NCI-H524 (cell line): ENCODE measurements at places on chromosomes 7 and 10.
A peak's percentile ranks its signal among the peaks of the same experiment; 100 is the strongest.

GRCh38 chr7:27734583-27734982 is 5.4 kb upstream of the TAX1BP1 start:
- no peak for DNase-seq

DNA sequence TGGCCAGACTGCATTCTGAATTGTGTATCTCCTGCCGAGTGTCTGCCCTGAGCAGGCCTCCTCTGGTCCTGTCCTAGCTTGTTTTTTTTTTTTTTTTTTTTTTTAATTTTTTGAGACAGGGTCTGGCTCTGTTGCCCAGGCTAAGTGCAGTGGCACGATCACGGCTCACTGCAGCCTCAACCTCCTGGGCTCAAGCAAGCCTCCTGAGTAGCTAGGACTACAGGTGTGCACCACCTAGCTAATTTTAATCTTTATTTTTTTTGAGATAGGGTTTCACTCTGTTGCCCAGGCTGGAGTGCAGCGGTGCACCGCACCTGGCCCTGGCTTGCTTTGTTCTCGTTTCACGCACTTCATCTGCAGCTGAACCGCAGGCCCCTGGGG is 23.5 kb downstream of the COL26A1 start:
- no peak for DNase-seq

GRCh38 chr7:73353243-73353642 is 25.3 kb downstream of the FKBP6 start:
- no peak for DNase-seq

- DNase-seq: no peak
Observed at GRCh38 chr7:22727714-22728035, 675 bp downstream of the IL6 start.

- no peak for DNase-seq
Observed at GRCh38 chr10:105769248-105770184, 1128.4 kb downstream of the SORCS3 start.

- no peak for DNase-seq
Observed at GRCh38 chr7:69517985-69518704, 80.1 kb upstream of the AUTS2 start.

- DNase-seq: no peak
Observed at GRCh38 chr7:118368958-118369357, 144.5 kb downstream of the ANKRD7 start.

DNA sequence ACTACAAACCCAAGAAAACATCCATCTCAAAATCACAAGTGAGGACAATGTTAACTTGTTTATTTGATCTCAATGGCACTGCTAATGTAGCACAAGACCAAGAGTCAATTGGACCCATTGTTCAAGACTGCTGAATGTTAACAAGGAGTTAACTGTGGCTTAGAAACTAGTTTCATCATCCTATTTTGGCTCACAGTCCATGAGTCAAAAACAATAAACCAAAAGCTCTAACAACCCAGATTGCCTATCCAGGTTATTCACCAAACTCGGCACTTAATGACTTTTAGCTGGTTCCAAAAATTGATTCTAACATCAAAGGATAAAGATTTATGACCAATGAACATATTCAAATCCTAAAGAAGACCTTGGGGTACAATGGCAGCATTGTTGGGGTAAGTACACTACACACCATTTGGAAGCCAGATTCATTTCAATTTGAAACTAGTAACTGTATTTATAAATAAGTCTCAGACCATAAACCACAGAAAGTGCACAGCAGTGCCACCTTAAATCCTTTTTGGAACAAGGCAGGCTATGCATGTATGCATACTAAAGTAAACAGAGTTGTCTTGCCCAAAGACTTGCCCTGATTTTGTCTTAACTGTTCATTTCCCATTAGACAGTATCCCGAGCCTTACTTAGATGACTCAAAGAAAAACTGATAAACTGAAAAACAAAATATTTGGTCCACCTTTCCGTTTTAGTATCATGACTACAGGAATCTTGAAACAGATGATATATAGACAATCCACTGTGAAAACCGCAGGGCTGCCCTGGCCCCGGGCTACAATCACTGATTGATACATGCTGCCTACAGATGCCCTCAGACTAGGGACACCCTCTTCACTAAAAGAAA is 84.5 kb downstream of the SRPK2 start:
- DNase-seq: no peak

DNA sequence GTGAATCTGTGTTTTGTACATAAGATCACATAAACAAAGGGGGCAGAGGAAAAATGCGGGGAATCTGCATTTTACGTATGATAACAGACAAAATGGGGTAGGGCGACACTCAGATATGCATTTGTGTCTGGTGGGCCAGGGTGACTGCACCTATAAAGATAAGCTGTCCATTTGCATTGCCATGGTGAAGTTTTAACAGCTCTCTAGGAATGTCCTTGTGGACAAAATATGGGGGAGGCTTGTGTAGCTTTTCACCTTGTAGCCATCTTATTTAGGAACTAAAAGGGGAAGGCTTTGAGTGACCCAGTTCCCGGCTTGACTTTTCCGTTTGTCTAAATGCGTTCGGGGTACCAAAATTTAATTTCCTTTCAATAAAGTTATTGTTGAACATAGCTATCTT is 92.4 kb upstream of the AGBL3 start:
- DNase-seq: no peak

- DNase-seq: no peak
Observed at GRCh38 chr7:92841192-92841591, 4.8 kb upstream of the CDK6 start.

GRCh38 chr7:156543699-156544598 is 96.6 kb upstream of the RNF32 start:
- no peak for DNase-seq

DNA sequence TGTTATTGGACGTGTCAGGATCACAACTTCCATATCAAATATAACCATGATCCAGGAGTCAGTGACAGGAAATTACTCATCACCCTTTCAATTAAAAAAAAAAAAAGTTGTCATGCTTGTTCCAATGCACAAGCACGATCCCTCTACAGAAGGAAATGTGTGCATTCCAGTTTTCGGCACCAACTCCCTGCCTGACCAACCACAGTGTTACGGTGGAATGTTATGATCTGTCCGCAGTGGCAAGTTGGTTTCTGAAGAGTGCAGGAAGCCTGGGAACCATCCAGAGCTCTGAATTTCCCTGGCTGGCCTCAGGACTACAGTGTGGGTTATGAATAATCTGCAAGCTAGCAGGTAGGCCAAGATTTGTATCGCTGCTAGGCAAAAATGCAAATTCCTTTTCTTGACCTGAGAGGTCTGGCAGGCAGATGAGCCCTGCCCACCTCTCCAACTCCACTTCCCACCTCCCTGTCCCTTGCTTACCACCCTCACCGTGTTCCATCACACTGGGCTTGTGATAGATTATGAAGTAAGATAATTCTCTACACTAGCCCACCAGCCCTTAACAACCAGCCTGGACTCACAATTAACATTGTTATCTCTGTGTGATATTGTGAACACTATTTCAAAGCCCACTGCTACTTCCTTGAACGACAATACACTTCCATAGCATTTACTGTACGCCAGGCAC is 20.4 kb downstream of the FRMPD2 start:
- no peak for DNase-seq

DNA sequence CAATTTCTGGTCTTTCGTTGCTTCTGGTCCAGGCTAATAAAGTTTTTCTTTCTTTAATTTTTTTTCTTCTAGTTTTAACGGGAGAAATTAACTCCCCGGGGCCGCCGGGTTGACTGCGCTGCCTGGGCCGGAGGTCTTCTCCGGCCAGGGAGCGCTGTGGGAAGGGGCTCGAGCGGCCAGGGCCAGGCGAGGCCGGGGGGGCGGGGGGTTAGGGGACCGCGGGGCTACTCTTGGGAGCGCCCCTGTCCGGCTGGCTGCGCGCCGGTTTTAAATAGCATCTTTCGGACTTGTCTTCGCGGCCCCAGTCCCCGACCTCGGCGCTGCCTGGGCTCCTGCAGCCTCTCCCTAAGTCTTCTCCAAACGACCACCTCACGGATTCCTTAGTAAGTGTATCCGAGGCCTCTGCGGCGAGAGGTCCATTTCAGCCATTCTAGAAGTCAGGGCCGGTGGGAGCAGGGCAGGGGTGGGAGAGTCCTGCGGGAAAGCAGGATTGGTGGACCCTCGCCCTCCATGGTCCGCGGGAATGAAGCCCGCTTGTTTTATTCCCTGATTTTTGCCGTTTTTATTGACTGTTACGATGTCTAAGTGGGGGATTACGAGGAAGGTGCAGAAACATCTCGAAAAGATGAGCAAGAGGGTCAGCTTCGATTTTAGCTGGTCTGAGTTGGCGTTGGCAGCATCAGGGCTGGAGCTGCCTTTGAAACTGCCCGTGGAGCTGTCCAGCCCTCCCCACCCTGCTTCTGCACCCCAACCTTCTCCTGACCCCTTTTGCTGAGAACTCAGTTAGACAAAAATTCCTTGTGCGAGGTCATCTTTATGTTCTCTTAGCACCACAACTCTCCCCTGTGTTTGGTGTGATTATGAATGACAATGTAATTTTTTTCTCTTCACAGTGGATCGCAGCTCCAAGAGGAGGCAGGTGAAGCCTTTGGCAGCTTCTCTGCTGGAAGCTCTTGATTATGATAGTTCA is 555 bp downstream of the PHF14 start:
- DNase-seq: peak; percentile 52

- DNase-seq: no peak
Observed at GRCh38 chr10:74645692-74646091, 180.7 kb upstream of the KAT6B start.

GRCh38 chr10:116151076-116151475 is 121.9 kb downstream of the GFRA1 start:
- no peak for DNase-seq

DNA sequence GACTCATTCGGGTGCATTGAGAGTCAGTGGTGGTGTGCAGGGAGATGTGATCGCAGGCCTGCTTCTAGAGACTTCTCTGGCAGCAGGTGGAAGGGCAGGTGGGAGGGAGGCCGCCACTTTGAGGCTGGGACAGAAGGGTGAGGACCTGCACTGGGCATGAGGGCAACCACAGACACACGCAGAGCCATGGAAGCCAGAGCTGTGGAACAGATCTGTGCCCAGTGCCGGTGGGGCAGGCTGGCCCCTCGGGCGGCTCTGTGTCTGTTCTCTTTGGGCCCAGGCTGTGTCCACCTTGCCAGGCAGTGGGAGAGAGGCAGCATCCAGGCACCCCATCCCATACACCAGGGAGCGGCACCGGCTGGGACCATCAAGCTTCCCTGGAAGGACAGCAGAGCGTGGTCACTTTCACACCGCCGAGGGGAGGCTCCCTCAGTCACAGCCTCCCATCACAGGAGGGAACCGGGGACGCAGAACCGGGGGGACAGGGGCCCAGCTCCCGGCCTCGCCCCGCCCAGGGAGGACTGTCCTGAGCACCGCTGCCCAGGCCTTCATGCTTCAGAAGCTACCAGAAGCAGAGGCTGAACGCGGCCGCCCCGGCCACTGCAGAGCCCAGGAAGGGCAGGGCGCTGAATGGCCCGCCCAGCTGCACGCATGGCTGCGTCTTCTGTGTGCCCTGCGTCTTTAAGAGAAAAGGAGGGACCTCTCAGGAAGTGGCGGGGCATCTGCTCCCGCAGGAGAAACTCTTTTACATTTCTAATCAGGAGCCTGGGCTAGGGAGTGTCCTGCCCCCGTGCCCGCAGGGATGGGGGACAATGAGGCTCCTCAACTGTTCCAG is 32.1 kb downstream of the EN2 start:
- DNase-seq: no peak

DNA sequence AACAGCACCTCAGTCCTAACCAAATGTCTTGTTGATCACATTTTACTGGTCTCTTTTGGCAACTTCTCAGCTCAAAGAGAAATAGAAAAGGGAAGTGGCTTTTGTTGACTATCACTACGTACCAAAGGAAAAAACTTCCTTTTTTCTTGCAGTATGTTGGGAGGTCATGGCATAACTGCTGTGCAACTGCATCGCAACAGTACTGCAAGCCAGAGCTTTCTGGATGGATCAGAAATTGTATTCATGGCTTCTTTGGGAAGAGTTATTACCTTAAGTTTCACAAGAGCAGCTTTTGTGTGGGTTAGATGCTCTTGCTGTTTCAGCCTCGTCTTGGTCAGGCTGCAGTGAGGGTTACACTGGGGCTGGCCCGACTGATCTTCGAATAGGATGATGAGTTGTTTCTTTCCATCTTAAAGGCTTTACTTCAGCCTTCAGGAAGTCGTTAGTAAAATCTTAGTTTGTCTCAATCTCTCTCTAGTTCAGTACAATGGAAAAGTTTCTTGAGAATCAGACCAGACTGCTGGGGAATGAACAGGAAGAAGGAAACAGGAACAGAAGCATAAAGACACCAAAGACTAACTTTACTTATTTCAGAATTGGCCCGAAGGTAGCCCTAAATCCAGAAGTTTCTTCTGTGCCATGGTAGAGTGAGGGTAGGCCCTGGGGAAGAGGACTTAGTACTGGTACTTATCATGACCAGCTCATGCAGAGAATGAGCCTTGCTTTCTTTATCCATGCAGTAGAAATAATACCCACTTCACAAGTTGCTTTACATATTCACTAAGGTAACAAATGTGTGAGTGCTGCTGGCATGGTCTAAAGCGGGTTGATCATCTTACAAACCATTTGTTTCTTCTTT is 153.6 kb downstream of the CELF2 start:
- DNase-seq: no peak

- no peak for DNase-seq
Observed at GRCh38 chr7:4792537-4793126, 17.2 kb downstream of the AP5Z1 start.

DNA sequence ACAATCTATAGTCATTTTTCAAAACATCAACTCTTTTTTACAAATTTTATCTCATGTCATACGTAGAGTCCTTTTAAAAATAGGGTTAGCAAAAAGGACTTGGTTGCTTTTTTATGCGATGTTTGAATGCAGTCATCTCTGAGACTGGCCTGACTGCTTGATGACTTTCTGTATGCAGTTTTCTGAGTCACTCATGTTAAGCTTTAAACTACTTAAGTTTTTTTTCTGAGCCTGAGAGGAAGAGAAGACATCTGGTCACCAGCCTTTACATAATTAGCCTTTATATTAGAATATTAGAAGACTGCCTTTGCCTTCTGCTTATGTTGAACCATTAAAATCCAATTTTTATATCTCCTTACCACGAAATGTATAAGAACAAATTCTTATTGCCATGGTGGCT is 834.4 kb upstream of the MBL2 start:
- DNase-seq: no peak

GRCh38 chr7:122790591-122790990 is 87.9 kb upstream of the RNF148 start:
- peak; percentile 85 for DNase-seq

GRCh38 chr10:98481404-98481945 is 34.7 kb upstream of the HPS1 start:
- no peak for DNase-seq

DNA sequence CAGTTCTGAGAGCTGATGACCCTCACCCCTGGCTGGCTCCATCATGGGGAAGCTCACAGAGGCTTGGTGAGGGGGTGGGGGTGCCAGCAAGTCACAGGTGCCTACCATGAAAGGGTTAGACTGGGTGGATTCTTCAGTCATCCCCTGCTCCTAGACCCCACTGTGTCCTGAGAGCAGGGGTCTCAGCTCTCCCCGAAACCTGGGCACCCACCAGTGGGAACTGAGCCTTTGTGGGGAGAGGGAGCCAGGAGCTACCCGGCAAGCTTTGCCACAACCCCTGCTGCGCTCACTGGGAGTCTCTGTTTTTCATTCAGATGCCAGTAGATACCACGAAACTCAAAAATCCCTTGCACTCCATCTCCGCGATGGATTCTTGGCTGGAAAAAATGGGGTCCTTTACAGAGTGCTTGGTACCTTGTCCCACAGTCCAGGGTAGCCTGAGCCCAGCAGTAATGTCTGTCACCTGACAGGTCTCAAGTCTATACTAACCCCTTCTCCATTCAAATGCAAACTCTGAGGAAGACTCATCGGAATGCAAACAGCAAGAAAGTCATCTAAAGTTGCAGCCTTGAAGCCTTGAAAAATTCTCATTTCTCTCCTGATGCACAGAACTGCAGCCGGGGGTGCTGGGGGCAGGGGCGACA is 48.9 kb upstream of the ENO4 start:
- DNase-seq: no peak
